ENCODE measurements at places on chromosomes 7 and 10.

DNA sequence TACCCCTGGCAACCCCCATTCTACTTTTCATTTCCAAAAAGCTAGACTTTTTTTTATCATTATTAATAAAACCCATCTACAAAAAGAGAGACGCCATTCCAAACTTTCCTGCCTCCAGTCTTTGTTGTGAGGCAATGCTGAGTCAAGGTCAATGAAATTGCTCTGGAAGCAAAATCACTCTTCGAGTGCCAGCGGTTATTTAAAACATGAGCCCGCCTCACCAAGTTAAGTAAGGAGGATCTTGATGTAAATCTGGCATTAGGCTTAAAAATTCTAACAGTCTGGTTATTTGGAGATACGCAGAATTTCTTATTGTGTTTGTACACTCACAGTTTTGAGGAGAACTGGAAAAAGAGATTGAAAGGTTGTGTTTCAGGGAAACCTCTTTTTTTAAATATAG, 1196.3 kb downstream of the TYW1 start:
- no peak for DNase-seq

DNA sequence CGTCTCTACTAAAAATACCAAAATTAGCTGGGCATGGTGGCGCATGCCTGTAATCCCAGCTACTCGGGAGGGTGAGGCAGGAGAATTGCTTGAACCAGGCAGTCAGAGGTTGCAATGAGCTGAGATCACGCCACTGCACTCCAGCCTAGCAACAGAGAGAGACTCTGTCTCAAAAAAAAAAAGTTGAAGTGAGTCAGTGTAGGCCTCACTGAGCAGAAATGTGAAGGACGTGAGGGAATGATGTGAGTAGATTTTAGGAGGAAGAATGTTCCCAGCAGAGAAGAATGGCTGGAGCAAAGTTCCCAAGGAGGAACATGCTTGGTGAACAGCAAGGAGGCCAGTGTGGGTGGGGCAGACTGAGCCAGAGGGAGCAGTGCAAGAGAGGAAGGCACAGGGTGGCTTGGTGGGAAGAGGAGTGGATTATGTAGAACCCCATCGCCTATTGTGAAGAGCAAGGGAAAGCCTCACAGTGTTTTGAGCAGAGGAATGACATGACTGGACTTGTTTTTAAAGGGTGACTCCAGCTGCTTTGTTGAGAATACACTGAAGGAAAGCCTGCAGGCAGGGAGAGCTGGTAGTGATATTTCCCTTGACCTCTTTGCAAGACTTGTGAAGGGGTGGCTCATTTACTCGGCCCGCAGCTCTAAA, 708.7 kb downstream of the SUGCT start:
- no peak for DNase-seq

GRCh38 chr10:90602862-90603610, 254.8 kb downstream of the HTR7 start:
- no peak for DNase-seq

- no peak for DNase-seq
These were observed 22.7 kb downstream of the CCNY start for GRCh38 chr10:35359056-35359455.

GRCh38 chr10:117241541-117242462, 888 bp downstream of the SLC18A2 start:
- DNase-seq = no peak

- DNase-seq = no peak
These were observed 31.2 kb downstream of the TBXAS1 start for GRCh38 chr7:139860090-139860775.

- DNase-seq = no peak
These were observed 55.8 kb downstream of the TMEM26 start for GRCh38 chr10:61397175-61397986.

DNA sequence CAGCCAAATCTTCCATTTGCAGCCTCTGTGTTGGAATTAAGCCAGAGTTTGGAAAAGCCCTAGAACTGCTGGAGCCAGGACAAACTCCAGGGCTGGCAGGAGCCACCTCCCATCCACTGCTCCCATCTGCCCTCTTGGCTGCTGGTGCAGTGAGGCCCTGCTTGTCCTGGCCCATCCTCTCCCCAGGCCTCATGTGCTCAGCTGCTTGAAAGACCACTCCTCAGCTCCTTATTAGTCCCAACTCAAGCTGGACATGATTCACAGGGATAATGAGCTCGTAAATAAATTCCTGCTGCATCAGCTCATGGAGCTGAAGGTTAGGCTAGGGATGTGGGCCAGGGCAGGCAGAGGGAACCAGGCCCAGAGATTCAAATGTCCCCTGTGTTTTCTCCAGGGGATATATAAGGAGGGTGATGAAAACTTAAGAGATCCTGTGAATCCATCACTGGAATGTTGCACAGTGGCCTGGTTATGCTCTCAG, 282.8 kb downstream of the RPS24 start:
- DNase-seq = no peak

DNA sequence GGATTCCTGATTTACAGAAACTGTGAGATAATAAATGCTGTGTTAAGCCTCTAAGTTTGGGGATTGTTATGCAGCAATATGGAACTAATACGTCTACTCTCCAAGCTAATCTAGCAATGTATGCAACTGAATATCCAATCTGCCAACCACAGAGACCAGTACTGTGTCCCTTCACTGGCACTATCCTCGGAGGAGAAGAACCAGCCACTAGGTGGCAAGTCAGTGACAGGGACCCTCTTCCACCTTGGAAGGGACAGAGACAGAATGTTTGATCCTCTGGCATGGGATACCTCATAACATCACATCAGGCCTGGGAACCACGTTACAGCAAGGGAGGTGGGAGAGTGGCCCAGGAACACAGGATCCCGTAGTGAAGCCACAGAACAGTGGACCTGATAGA, 96.4 kb downstream of the CREM start:
- no peak for DNase-seq
